ENCODE measurements at places on chromosomes 3 and 15.
A peak's percentile ranks its signal among the peaks of the same experiment; 100 is the strongest.

- DNase-seq = no peak
Observed at GRCh38 chr15:78405336-78405924, 32.6 kb upstream of the IREB2 start.

DNA sequence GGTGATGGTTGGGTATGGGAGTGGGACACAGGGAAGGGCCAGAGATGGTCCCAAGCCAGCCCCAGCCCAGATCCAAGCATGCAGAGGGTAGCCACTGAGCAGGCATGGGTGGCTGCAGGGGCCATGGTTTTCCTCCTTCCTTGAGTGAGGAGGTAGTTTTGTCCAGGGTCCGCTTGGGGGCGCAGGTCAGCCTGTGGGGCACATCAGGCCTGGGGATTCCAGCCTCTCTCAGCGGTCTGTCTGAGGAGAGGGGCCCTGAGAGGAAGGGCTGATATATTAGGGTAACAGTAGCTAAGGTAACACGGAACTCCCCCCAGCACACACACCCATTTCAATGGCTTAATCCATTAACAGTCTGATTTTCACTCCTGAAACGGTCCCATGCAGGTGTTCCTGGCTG, 22.7 kb upstream of the LCTL start:
- DNase-seq = no peak

GRCh38 chr15:38687340-38687739, 122.7 kb upstream of the RASGRP1 start:
- no peak for DNase-seq

DNA sequence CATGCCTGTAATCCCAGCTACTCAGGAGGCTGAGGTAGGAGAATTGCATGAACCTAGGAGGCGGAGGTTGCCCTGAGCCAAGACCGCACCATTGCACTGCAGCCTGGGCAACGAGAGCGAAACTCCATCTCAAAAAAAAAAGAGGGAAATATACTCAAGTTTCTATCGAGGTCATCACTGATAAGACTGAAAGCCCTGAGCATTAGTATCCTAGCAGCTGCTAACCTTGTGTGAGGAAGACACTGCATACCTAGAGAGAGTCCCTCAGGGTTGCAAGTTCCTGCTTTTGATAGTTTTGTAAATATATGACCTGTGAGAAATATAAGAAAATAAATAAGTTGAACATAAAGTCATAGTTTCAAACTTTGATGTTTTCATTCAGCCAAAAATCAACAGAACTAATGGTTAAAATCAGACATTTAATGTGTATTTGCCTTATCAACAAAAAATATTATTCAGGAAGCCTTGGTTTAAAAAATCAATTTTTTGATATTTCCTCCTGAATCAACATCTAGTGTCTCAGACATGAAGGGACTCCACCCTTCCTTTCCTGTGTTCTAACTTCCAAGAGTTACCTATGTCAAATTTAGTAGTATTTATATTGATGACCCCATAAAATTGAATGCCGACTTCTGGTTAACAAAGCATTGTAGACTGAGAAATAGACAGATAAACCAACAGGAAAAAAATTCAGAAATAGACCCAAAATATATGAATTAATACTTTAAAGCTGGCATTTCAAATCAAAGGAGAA, 19.8 kb upstream of the USP3 start:
- DNase-seq = no peak

DNA sequence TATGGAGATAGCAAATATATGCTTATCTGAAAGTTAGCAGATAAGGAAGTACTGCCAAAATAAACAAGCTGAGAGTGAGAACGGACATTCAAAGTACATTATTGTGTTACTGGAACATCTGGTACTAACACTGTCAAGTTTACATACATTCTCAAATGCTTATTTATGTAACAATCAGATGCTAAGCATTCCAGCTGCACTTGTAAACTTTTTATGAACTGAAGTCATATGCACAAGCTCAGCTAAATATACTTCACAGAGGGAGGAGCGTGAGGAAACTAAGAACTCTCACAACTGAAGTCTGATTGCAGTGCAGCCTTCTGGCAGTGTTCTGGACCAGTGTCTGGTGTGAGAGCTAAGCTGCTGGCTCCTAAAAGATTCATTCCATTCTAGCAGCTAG, 223.7 kb upstream of the NANOGP8 start:
- no peak for DNase-seq

- no peak for DNase-seq
Observed at GRCh38 chr3:71360764-71361163, 222.8 kb downstream of the FOXP1 start.

DNA sequence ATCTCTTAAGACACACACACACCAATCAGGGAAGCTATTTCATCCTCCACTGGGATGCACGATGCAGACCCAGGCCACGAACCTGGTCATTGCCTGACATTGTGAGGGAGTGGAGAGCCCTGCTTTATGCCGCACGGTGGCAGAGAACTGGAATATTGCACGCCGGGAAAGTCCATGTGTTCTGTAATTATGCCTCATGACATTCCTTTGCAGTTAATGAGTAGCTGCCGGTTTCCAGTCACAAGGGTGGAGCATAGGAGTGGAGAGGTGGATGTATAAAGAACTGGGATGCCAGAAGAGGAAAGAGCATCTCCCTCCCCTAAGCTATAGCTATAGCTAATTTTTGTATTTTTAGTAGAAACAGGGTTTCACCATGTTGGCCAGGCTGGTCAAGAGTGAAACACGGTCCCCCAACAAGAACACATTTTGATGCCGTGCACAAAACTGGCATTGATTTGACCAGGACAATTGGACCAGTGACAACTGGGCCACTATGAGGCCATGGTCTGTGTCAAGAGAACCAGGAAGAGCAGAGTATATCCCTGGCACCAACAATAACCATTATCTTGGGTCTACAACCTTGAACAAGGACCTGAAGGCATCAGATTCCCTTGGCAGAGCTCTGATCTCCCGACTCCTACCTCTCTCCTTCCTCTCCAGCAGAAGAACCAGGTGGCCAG, 51.4 kb downstream of the SH3BP5 start:
- peak; percentile 36 for DNase-seq

- peak; percentile 57 for DNase-seq
Observed at GRCh38 chr3:38579141-38579540, 70.3 kb downstream of the SCN5A start.

DNA sequence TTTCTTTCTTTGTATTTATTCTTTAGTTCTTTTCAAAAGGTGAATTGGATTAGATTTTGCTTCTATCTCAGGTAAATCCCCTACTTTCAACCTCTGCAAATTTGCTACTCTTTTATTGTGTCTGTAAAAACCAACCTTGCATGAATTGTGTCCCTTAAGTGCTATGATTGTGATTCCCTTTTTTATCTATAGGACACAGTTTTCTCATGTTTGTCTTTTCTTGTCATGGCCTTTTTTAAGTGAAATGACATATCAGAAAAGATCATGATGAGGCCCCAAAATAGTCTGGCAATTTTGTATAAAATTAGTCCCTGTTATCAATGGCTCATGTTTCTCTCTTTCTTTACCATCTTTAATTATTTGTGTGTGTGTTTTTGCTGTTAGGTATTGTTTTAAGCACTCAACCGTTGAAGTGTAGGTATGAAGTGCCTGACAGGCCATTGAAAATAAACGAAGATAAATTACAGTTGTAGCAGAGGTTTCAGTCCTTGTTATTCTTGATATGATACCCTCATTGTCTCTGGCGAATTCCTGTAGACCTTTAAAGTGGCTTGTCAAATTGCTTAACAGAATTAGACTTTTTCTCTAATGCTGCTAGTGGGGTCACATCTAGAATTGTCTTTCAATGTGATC, 184.3 kb downstream of the UBE2E2 start:
- DNase-seq = peak; percentile 36

GRCh38 chr3:189383630-189384029, 211.9 kb downstream of the TPRG1 start:
- no peak for DNase-seq

GRCh38 chr15:68062946-68063465, 8.9 kb downstream of the PIAS1 start:
- DNase-seq = no peak

DNA sequence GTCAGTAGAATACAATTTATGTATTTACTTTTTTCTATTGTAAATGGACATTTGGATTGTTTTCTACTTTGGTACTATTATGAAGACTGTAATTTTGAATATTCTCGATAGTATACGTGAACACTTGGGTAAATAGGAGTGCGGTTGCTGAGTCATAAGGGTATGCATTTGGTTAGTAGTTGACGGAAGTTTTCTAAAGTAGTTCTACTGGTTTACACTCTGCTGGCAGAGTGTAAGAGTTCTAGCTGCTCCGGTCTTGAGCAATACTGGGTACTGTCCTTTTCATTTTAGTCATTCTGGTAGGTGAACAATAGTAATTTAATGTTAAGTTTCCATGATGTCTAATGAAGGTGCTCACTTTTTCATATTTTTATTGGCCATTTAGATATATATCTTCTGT, 70.0 kb downstream of the MEF2A start:
- DNase-seq = no peak

- no peak for DNase-seq
Observed at GRCh38 chr3:54793171-54793570, 134.7 kb downstream of the LRTM1 start.

- DNase-seq = peak; percentile 96
Observed at GRCh38 chr3:169923189-169923588, 11.8 kb downstream of the SAMD7 start.

- no peak for DNase-seq
Observed at GRCh38 chr3:172312001-172312400, 136.3 kb downstream of the GHSR start.

DNA sequence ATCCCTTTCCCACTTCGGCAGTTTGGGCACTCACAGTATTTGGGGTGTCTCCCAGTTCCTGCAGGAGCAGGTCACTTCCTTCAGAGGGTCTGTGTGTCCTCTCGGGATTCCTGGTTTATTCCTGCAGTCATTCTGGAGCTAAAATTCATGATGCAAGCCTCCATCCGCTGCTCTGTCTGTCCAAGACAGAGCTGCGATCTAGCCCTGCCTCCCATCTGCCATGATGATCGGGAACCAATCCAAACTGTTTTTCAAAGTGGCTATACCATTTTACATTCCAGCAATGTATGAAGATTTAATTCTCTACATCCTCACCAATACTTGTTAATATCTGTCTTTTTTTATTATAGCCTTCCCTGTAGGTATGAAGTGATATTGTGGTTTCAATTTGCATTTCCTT, 273.0 kb downstream of the EPHB1 start:
- DNase-seq = no peak

DNA sequence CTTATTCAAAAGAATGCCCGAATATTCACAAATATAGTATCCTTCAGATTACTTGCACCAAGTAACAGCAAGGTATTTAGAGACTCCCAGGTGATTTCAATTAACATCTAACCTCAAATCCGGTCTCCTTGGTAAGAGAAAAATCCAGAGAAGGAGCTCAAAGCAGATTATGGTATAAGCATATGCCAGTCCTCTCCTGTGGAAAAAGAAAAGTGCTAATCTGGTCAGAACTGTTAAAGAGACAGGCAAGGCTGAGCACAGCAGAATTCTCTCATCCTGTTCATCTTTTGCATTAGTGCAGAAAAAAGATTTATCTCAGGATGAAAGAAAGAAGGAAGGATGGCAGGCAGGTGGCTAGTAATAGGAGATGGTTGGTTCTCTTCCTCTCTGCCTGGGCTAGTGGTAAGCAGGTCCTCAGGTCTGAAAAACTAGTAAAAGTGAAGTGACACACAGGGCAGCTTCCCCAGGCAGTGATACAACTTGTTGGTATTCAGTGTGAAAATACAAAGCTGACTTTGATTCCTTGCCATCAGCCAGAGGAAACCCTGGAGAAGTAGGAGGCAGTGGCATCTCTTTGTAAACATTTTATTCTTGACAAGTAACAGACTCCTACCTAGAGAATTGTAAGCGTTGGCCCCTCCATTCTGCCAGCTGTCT, 14.2 kb downstream of the ATXN7 start:
- no peak for DNase-seq

GRCh38 chr3:174287705-174288104, 571.4 kb upstream of the NAALADL2 start:
- DNase-seq = no peak

- DNase-seq = no peak
Observed at GRCh38 chr3:64741341-64741740, 53.5 kb upstream of the ADAMTS9 start.

DNA sequence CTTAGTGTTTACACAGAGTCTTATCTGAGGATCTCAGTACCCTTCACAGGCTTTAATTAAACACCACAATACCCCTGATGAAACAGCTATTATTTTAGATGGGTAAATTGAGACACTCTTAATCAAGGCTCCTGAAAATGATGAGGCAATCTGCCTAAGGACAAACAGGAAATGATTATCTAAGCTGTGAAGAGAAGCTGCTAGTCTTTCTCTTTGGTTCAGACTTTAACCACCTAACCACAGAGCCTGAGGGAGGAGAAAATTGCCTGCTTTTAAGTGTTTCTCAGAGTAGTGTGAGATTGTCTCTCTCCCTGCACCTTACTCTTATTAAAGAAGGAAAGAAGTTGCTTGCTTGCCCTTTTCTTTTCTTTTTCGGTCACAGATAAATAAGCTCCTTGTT, 364.3 kb upstream of the ADAMTS9 start:
- DNase-seq = no peak

GRCh38 chr15:74839526-74840395, 3.2 kb downstream of the ULK3 start:
- DNase-seq = no peak

DNA sequence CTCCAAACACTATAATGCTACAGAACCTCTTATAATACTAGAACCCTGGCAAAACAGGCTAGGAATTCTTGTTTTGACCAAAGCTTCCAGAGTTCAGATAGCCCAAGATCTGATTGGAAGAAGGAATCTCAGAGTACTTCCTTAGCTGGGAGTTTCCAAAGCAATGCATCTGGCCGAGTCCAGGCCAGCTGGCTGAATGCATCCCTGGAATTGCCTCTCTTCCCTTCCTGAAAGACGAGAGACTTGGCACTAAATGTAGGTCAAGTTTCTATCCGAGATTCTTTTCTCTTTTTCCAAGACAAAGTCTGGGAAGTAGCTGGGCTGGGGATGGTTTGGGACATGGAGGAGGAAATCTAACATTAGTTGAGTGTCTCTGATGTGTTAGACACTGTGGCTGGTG, 68.7 kb upstream of the ADPGK start:
- DNase-seq = no peak

GRCh38 chr3:32557640-32558352, 12.9 kb downstream of the DYNC1LI1 start:
- peak; percentile 93 for DNase-seq

GRCh38 chr3:65342084-65342683, 654.4 kb upstream of the ADAMTS9 start:
- no peak for DNase-seq
